Inflammatory macrophage (primary cell): ENCODE measurements at places on chromosomes 1 and 21.

- no peak for DNase-seq
Observed at GRCh38 chr21:44706026-44706705, 5.2 kb downstream of the TSPEAR start.

DNA sequence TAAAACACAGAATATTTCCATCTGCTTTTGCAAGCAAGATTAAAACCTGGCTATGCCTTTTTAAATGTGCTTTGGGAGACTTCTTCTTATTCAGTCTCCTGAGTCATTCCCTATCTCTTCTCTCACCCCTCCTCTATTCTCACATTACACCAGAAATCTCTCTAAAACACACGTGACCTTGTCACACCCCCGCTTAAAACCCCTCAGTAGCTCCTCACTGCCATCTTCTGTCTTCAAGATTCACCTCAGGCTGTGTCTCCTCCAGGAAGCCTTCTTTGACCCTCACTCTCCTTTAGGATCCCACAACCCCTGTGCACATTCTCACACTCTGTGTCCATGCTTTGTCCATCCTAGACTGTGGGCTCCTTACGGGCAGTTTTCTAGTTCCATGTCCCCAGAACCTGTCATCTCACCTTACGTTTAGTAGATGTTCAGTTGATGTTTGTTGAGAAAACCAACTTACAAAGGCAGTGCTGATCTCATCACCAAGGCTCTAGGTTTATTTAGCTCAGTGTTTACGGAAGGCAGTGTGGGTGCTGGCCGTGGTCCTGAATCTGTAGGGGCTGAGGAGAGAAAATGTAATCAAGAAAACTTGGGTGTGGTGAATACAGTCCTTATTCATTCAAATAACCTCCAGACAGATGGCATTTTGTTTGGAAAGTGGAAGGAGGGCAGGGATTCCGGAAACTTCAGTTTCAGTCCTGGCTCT, 143.5 kb downstream of the DMRTA2 start:
- DNase-seq: no peak

DNA sequence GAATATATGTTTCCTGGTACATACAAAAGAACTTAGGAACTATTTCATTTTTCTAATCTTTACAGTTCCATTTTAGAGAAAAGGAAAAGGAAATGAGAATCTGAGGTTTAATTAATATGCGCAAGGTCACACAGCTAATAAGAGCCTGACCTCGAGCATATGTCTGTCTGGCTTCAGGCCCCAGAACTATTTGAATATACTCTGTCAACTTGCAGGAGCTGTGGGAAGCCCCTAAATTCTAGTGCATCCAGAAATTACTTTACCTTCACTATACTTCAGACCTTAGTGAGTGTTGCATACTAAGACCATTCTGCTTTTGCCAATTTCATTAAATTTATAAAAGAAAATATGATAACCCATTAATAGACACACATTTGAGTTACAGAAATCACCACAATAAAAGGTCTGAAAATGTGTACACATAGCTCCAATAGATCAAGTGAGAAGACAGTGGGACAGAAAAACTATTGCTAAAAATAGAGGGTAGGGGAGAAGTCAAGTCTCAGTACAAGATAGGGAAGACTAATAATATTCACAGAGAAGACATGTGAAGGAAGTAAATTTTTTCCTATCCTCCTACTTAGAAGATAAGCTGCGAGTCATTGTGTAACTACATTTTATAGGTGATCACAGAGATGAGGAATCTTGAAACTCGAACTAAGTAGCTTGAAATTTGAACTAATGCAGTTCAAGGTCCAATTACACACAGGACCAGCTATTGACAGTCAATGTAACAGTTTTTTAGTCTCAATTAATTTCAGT, 3.8 kb downstream of the RGS13 start:
- DNase-seq: no peak

DNA sequence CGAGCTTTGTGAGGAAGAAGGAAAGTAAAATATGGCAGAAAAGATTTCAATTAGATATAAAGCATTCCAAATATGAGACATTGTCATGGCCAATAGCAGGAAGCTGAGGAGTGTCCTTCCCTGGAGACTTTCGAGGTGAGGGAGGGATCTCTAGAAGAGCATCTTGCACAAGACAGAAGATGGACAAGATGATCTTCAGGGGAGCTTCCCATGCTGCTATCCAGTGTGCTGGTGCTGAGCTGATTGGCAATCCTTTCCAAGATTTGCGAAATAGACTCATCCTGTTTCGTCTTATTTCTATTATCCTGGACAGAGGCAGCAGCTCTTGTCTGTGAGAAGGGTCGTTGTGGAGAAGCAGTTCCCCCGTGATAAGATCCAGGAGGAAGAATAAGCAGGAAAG, 342.0 kb upstream of the CAMK1G start:
- DNase-seq: no peak

GRCh38 chr1:100581096-100581705, 43.3 kb downstream of the GPR88 start:
- DNase-seq: peak; percentile 43

DNA sequence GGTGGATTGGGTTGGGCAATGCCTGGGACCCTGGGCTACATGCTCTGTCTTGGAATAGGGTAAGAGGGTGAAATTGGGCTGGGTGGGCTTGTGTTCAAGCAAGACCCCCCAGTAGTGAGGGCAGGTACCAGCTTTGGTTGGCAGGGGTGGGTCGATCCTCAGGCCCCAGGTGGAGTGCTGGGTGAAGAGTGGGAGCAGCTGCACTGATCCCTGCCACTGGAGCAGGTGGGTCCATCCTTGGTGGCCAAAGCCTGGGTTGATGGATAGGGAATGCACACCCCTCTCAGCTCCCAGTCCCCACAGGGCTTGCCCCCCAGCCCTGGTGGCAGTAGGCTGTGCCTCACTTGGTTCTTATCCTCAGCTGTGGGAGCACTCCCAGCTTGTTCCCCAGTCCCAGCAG, 135.2 kb downstream of the PCBP3 start:
- no peak for DNase-seq

- no peak for DNase-seq
Observed at GRCh38 chr1:193211539-193211938, 25.1 kb upstream of the B3GALT2 start.

DNA sequence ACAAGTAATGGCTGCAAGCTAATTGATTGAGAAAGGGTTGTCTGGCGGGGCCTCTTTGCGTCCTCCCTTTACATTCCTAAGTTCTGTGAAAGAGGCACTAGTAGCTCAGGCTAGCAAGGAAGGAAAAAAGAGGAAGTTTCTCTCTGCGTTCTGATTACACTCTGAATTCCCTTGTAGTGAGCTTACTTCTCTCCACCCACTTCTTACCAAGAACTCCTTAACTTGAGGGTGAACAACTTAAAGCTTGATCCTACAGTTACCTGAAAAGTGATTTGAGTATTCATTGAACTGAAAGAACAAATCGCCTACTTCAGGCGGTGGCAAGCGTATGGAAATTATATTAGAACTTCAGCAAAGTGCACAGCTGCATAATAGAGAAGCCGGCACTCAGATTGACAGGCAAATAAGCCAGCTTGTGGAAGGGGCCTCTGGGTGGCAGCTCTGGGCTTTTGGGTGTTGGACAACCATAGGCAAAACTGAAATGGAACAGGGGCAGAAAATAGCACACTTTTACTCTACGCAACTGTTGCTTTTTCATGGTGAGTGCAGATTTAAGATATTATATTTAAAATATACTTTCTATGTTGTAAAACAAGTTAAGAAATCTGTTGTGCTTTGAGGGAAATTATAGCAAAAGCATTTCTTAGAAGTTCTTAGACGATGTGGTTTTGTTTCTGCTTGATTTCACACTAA, 464.5 kb downstream of the USP25 start:
- peak; percentile 94 for DNase-seq

- peak; percentile 97 for DNase-seq
Observed at GRCh38 chr1:224726441-224727182, 110.5 kb downstream of the CNIH3 start.

- DNase-seq: no peak
Observed at GRCh38 chr1:243943671-243944428, 93.8 kb upstream of the AKT3 start.

GRCh38 chr1:16443975-16444770, 3.6 kb downstream of the NECAP2 start:
- DNase-seq: peak; percentile 84

DNA sequence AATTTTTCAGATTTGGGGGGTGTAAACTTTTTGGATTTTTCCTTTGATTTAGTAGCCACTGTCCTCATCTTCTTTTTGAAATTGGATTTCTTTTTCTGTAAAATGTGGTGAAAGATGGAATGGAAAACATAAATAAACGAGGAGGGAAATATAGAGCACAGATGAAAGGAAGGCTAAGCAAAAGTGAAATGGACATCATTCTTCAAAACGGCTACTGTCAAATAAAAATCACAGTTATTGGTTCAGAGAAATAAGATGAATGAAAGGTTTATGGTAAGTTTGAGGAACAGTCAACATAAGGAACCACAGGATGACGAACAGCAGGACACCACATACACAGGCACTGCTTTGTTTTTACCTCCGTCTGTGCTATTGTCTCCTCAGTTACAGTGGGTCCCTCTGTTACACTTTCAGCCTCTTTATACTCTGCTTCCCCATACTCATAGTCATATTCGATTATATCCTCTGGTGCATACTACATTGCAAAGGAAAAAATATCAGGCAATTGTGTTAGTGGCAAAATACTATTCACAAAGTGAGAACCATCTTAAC, 82.4 kb downstream of the COL11A1 start:
- no peak for DNase-seq

- DNase-seq: peak; percentile 23
Observed at GRCh38 chr1:222759451-222760035, 22.5 kb downstream of the FAM177B start.

DNA sequence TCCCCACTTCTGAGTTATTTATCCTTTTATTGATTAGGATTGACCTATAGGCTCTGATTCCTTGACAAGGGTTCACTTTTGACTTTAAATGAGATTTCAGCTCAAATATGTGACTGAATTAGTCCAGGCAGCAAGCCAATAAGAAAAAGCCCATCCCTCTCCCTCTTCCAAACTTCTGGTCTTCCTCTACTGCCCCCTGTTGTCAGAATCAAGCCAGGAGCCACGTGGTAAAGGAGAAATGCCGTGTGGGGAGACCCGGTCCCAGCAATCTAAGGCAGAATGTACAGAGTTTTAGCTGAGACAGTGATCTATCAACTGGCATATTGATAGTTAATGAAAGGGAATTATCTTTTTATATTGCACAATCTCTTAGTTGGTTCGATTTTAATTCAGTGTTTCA, 5.2 kb downstream of the ADAMTS5 start:
- no peak for DNase-seq

DNA sequence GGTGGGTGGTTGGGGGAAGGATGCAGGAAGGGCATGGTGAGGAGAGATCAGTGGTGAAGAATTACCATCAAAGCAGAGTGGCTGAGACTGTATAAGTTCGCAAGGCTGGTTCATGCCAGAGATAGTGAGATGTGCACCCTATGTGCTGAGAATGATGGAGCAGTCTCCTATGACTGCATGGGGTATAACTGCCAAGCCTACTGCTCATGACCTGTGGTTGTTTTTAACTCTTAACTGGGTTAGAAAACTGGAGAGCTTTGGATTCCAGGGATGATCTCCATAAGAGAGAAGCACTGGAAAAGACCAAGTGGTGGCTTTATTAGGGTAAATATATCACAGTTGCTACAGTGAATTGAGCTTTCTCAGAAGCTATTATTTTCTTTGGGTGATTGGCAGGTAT, 16.2 kb downstream of the WNT2B start:
- no peak for DNase-seq

GRCh38 chr1:187622545-187622944, 793.8 kb downstream of the PLA2G4A start:
- DNase-seq: no peak

DNA sequence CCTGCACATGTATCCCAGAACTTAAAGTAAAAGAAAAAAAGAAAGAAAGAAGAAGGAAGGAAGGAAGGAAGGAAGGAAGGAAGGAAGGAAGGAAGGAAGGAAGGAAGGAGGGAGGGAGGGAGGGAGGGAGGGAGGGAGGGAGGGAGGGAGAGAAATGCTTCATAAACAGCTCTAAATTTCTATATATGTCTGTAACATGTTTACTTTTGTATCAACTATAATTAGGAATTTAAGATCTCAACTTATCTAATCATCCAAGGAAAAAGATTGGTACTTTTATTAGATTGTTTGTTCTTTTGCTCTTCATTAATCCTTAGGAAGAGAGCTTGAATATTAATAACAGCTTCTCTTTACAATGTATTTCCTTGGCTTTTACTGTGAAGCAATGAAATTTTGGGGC, 195.4 kb upstream of the PRMT6 start:
- DNase-seq: no peak

- no peak for DNase-seq
Observed at GRCh38 chr1:175385316-175385715, 192.7 kb upstream of the KIAA0040 start.

DNA sequence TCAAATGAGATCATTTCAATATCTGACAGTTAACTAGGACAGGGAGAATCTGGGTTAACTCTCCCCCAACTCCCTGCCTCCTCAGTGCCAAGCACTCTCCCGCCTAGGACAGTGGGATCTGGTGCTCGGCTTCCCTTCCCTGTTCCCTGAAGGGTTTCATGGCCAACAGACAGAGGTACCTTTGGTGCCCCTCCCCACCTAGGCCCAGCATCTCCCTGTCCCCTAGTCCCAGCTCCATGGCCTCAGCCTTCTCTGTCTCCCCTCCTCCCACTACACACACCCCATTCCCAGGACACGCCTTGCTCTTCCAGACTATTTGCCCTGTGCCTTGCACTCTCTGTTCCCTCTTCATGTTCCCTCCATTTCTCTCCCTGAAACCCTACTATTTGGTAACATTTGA, 77.1 kb downstream of the CD247 start:
- DNase-seq: no peak

- no peak for DNase-seq
Observed at GRCh38 chr1:205069371-205070125, 14.7 kb downstream of the TMEM81 start.

GRCh38 chr1:185396126-185396525, 79.1 kb upstream of the IVNS1ABP start:
- DNase-seq: no peak
